Neuronal stem cell (in vitro differentiated cells): ENCODE measurements at places on chromosomes 6 and 20.

DNA sequence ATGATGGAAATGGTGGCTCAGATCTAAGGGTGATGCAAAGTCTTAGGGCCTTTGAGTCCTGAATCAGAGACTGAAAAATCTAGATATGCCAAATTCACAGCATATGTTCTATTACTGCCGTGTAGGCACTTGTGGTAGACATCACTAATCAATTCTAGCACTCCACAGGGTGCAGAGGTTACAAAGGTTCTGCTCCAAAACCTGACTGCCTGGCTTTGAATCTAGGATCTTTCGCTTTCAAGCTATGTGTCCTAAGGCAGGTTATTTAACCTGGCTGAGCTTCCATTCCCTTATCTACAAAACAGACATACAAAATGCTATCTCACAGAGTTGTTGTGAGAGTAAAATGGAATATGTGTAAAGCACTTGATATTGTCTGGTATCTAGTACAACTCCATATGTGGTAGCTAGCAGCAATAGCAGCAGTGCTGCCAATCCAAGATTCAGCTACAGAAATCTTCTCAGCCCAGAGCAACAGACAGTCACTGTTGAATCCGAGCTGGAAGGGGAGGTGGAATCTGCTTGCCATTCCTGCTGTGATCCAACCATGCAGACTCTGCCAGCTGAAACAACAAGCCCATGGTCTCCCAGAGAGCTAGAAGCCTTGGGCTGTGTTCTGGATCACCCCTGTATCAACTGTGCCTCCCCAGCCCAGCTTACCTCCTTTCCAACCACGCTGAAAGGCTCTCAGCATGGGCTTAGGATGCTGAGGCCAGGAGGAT is 206.9 kb downstream of the TFAP2C start:
- no peak for DNase-seq

- DNase-seq, result no peak
Observed at GRCh38 chr6:44142835-44143234, 15.5 kb downstream of the TMEM63B start.

- DNase-seq, result no peak
Observed at GRCh38 chr20:46343975-46344357, 35.7 kb upstream of the CDH22 start.

GRCh38 chr20:20668639-20669038 is 43.8 kb downstream of the RALGAPA2 start:
- no peak for DNase-seq

DNA sequence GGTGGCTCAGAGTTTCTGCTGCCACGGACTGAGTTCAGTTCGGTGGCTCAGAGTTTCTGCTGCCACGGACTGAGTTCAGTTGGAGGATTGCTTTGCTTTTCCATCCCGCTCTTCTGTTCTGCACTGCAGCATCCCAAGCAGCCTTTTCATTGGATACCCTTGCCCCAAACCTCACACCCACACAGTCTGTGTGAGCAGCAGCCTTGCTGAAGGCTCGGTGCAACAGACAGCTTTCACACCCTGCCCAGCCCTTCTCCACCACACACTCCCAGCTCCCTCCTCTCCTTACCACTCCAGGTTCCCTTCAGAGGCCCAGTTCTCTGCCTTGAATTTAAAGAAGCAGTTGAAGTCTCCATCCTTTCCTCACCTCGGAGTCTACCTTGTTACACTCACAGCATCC is 52.5 kb upstream of the CHD6 start:
- no peak for DNase-seq

DNA sequence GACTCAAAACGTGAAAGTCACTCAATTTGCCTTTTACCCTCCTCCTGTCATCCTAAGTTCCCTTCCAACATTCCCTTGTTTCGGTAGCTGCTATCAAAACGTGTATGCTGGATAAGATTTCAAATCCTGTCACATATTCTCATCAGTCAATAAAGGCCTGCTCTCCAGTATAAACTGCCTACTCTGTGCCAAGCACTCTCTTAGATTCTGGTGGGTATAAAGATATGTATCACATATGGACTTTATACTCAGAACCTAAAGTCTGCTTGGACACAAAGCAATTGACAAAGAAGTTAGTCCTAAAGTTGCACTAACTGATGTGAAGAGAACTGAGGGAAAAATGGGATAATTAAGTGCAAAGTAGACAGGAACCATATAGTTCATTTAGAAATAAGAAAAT is 476.6 kb upstream of the MARCKS start:
- no peak for DNase-seq

DNA sequence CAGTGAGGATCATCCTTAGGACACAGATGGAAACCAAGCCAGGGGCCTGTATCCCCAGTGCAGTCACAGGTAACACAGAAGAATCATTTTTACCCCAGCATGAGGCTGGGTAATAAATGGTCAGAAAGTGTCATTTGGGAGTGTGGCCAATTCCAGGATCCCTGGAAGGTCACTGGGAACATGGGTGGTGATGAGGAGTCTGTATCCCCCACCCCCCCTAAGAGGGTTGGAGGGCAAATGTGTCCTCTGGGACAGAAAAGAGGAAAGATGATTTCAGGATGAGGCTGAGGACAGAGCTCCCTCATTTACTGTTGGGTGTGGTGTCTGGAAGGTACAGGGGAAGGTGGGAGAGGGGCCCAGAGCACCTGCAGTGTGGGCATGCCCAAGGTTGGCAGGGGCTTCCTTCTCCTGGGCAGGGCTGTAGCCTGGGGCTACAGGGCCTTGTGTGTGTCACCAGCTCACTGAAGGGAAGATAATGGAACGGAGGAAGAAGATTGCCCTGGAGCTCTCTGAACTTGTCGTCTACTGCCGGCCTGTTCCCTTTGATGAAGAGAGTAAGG is 34.5 kb downstream of the PLCG1 start:
- no peak for DNase-seq

DNA sequence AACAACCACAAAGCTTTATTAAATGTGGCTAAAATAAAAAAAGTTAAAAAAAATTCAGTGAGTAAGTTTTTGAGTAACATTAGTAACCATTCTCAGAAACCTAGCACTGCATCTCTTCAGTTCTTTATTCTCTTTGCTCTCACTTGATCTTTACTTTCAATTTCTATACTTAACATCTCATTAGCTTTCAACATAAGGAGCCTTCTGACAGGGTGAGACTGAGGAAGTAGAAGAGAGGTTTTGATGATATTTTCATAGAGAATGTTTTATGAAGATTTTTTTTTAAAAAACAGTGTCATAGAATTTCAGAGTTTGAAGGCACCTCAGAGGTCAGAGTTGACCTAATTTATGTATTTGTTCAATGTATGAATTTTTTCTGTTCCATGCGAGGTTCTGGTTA is 60.8 kb downstream of the FAM83B start:
- no peak for DNase-seq

DNA sequence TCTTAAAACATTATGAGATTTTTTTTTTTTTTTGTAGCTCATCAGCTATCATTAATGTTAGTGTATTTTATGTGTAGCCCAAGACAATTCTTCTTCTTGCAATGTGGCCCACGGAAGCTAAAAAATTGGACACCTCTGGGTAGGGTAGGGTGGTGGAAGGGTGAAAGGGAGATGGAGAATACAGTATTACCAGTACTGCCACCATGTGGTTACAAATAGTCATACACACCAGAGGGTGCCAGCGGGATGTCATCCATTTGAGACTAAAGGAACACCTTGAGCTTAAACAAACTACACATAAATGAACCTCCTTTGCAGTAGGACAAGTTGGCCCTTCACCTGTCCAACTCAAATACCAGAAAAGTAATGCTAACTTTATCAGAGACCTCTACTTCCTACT is 601.9 kb downstream of the HTR1B start:
- DNase-seq, result no peak

DNA sequence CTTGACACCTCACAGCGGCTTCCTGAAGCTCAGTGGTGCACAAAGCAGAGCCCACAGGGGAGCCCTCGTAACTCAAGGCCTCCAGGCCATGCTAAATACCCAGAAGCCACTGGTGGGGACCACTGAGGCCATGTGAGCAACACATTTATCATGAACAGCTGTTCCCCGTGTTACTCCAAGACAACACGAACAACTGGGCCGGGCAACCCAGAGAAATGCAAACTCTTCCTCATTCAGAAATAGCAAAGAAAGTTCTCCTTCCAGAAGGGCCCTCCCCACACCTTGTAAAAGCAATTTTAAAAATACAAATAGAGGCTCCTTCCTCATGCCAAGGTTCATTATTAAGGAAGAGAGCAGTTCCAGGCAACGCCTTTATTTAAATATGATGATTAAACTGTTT is 36.3 kb upstream of the SLCO4A1 start:
- DNase-seq, result no peak

- peak; percentile 84 for DNase-seq
Observed at GRCh38 chr6:150600301-150601017, 774 bp downstream of the PLEKHG1 start.
